Fibroblast of villous mesenchyme (primary cell): ENCODE measurements at places on chromosomes 12 and 14.

DNA sequence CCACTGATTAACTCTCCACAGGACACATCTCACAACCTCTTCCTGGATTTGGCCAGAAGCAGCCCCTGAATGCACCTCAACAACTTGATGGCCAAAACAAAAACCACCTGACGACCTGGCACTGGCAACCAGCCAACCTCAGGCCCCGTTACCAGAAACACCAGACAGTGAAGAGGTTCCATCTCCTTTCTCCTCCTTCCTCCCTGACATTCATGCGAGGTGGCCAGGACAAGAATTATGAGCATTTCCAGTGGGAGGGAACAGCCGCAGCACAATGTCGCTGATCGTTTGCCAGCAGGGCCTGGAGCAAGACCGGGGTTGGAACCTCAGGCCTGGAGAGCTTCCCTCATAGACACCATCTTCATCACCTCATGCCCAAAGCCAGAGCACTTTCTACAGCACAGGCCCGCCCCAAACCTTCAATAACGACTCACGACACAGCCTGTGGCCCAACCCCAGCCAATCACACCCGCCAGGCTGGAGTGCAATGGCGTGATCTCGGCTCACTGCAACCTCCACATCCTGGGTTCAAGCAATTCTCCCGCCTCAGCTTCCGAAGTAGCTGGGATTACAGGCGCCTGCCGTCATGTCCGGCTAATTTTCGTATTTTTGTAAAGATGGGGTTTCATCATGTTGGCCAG is 48.7 kb downstream of the CCDC88C start:
- no peak for DNase-seq

GRCh38 chr14:95431199-95432143 is 85.0 kb downstream of the SYNE3 start:
- peak; percentile 23 for DNase-seq

DNA sequence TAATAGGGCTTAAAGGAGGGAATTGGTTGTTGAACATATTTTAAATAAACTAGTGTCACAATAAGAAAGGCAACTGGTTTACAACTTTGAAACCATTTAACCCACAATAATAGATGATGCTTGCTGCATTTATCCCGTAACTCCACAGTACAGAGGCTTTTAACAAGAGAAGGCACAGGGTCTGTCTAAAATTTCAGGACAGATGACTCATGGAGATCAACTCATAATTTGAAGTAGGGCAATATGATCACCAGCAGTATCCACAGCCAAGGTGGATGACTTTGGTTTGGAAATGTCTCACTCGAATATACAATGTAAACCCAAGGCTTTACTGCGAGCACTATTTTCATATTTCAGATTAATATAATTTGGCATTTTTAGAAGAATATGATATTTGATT is 340.2 kb downstream of the LRIG3 start:
- DNase-seq = no peak

DNA sequence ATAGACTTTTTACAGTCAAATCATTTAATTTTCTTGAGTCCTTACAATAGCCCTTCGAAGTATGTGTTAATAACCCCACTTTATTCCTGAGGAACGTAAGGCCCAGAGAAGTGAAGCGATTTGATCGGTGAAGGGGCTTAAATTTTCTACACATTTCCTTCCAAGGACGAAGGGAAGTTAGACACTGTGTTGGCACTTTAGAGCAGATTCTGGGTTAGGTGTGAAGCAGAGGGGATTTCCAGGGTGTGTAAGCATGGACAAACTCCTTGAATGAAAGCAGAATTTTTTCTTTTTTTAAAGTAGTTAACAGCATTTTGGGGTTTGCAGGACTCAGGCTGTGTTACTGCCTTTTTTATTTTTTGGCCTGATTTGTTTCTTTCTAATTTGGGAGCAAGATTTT is 38.9 kb downstream of the PRORP start:
- no peak for DNase-seq

GRCh38 chr12:64999148-64999425 is 122.0 kb downstream of the WIF1 start:
- DNase-seq = no peak

GRCh38 chr12:57553343-57554202 is 3.7 kb downstream of the KIF5A start:
- no peak for DNase-seq
